GM18507 (cell line): ENCODE measurements at places on chromosomes 5 and 9.

DNA sequence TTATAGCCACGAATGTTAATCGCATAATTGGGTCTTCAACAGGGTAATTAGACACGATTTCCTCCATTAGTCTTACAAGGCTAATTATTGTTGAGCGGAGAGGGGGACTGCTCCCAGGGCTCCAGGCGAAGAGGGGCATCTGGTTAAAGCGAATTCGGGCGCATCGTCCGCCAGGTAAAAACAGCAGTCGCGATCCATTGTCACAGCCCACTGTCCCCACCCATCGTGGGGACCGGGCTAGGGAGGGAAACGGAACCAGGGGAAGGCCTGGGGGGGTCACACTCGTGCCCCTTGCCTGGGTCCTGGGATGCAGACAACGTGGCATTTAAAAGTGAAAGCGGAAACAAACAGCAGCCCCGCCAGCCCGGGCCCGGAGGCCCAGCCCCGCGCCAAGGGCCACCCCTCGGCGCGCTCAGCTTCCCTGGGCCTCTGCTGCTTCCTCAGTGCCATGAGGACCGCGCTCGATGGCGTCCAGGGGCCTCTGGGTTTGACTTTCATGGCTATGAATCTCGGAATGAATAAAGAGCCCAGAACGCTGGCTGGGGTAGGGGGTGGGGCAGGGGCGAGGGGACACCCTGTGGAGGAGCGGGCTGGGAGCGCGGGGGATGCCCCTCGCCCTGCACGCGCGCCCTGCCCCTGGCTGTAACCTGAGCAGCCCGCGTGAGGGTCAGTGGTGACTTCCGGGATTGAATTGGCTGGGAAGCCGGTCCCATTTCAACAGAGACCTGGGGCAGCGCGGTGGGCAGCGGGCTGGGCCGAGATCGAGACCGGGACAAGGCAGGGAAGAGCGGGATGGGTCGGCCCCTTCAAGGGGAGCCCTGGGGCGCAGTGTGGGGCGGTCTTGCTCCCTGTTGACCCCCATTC is 99.9 kb downstream of the GTF3C4 start:
- peak; percentile 64 for DNase-seq

DNA sequence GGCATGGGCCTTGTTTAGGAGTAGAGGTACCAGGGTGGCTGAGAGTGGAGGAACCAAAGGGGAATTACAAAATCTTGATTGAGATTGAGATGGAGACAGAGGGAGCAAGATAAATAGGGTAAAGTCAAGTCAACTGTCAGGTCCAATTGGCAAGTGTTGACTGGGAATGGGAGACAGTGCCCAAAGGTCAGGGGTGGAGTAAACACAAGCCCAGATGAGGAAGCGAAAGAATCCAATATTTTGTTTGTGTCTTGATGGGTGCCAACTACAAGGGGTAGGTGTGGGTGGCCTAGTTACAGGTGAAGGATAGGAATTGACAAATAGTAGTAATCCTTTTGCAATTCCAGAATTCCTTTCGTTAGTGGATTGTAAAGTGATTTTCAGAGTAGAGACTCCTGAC is 75.1 kb upstream of the AGXT2 start:
- no peak for DNase-seq

DNA sequence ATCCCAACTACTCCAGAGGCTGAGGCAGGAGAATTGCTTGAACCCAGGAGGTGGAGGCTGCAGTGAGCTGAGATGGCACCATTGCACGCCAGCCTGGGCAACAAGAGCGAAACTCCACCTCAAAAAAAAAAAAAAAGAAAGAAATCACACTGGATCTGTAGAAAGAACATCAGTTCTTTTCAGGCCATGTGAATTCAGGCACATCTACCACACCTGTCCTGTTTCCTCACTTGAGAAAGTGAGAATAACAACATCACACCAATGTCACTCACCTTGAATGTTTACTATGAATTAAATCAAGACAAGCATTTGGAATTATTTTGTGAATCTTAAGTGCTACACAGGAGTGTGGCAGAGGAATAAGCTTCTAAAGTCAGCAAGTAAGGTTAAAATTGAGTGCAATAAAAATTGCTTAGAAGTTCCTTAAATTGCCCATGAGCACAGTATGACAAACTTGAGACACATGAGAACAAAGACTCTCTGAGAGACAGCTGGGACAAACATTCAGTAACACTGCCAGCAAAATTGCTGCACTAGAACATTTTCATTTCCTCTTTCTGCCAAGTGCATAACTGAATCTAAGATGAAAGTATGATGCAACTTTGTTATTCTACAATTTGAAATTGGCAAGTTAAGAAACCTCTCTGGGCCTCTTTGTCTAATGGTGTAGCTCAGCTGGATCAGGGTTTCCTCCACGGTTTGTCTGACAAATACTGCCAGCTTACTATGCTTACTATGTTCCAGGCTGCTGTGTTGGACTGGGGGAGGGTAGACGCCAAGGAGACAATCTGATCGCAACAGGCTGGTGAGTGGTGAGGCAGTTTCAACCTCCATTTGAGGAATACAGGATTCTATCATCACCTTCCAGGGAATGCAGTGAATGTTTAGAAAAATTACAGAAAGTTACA is 1.9 kb upstream of the RIC1 start:
- no peak for DNase-seq

GRCh38 chr9:78121488-78121887 is 89.9 kb upstream of the GNAQ start:
- no peak for DNase-seq

GRCh38 chr5:94849821-94850736 is 231.6 kb downstream of the SLF1 start:
- peak; percentile 15 for DNase-seq

DNA sequence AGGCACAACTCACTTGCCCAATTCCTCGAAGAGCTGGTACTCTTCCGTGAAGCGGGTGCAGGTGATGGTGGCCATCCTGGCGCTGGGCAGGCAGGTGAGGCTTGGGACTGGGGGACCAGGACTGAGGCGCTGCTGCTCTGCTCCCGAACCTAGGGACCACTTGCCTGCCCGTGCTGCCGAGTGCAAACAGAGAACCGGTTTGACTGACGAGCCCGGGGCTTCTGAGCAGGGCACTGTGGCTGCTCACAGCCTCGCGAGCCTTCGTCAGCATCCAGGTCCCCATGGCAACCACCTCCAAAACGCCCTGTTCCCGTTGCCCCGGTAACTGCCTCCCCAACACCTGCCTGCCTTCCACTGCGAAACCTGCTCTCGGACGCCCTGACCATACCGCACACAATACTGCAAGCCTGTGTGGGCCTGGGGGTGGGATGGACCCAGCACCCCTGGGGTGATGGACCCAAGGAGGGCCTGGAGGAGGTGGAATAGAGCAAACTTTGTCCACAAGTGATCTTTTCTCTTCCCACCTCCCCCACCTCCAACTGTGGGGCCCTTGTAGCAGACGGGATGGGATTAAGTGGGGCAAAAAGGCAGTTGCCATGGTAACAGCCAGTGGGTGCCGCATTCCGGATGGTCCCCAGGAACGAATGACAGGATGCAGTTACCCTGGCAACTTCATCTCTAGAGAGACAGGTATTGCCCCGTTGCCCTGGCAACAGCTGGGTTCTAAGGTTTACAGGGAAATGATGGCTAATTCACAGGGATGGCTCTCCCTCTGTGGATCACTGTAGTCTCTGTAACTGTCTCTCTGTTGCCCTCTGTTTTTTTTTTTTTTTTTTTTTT is at the start of gene CAMK2A:
TSS of gene CAMK2A (minus strand) at position 223 of the 840 bp plus-strand sequence. CDS start at position 75, 148 bp downstream.
- DNase-seq: no peak

- DNase-seq: no peak
Measured at GRCh38 chr5:78506261-78507024, 142.1 kb downstream of the LHFPL2 start.

DNA sequence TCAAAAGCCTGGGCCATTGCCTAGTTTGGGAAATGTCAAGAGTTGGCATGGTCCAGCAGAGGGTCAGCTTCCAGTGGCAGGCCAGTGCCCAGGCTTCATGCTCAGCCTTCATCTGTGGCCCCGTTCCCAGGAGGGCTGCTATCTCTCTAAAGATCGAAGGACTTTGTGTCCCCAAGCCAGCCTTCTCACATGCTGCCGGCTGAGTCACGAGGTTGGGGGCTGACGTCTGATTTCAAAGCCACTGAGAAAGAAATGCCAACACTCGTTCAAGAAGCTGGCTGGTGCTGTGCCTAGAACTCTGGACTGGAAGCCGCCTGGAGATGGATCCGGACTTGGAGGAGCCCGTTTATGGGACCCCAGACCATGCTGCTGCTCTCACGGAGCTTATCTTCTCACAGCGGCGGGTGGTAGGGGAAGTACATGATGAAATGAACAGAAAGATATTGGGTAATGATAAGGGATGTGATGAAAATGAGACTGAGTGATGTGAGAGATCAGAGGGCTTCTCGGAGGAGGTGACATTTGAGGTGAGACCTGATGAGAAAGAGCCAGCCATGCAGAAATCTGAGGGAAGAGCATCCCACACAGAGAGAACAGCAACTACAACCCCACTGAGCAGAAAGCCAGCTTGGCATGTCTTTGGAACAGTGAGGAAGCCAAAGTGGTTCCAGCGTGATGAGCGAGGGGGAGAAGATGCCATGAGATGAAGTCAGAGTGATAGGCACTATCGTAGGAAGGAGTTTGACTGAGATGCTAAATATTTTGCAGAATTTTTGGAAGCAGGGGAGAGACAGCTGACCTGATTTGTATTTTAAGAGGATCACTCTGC is 54.9 kb upstream of the BOD1 start:
- no peak for DNase-seq

GRCh38 chr9:136903041-136903554 is 16.8 kb downstream of the TRAF2 start:
- no peak for DNase-seq

DNA sequence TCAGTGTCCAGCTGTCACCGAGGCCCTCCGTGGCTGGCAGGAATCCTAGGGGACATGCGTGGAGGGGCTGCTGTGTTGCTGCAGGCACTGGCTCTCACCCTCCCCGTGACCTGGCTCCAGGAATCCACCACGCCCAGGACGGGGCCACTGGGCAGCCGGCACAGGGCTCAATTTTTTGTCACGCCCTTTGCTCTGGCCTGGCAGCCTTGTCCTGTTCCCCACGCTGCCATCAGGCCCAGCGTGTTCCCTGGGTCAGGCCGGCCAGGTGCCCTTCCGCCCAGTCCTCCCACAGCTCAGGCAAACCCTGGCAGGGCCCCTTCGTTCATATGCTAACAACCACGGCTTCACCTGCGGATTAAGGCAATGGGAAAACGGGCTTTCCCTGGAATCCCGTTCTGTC is 37.3 kb downstream of the PROP1 start:
- DNase-seq: no peak

DNA sequence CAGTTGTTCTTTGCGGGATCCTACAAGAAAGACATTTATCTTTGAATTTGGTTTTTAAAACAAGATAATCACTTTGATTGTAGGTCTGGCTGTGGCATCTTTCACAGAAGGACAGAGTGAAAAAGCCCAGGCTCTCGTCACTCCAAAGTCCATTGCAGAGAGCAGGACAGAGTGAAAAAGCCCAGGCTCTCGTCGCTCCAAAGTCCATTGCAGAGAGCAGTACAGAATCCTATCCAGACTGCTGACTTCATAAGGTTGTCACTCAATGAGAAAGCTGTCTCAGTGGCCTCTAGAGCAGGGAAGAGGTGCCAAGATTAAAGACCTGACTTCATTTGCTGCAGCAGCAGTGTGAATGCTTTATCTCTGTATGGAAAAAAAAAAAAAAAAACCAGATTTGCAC is 16.3 kb upstream of the GPX8 start:
- DNase-seq: no peak

GRCh38 chr9:93127395-93127911 is 6.6 kb downstream of the NINJ1 start:
- no peak for DNase-seq

DNA sequence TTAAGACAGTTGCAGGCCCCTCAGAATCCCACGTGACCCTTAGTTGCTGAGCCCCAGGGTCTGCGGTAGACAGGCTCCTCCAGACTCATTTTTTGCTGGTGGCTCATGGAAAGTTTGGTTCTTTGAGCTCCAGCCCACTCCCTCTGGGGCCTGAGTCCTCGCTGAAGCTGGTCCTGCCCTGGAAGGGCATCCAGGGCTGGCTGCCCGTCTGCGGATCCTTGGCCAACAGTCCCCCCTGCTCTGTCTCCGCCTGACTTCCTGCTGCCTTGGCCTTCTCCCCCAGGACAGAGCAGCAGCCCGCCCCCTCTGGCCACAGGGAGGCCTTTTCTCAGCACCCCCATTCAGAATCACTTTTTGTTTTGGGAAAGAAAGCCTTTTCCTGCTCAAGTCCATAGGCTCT is 24.4 kb downstream of the SLC6A7 start:
- DNase-seq: no peak

- no peak for DNase-seq
Measured at GRCh38 chr9:14704281-14704680, 11.0 kb upstream of the ZDHHC21 start.

GRCh38 chr9:89483592-89484474 is 14.1 kb downstream of the SEMA4D start:
- no peak for DNase-seq

DNA sequence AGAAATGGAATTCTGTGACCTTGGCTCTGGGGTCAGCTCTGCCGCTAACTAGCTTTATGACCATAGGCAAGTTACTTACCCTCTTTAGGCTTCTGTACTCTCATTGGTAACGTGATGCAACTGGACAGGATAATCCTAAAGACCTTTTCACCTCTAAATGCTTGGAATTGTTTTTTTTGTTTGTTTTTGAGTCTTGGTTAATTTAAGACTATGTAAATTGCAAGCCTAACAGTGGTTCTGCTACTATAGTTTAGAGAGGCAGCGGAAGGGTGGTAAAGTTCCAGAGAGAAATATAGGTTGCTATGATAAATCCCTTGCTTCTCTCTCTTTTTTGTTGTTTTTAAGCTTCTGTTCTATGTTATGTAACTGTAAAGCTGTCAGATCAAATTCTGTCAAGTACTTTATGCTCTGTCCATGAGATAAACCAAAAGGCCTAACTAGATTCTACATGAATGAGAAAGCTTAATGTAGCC is 17.6 kb downstream of the FAM169A start:
- no peak for DNase-seq

DNA sequence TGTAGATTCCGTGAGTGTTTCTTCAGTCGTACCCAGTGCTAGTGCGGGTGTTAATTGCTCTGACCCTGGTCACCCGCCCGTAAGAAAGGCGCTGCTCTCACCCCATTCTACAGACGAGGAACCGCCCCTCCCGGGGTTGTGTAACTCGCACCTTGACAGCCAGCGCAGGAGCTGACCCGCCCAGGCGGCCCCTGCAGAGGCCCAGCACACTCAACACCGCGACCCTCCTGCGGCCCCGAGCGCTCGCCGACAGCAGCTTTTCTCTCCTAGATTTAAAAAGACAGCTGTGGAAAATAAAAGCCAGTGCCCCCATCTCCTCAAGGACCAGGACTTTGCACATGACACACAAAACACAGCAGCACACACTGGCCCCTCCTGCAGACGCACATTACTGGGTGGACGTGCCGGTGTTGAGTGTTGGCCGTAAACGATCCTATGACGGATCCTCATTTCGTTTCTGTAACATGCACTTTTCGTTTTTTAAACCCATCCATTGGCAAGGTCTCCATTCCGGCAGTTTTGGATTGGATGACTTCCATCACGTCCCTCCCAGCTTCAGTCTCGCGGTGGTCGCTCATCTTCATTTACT is 22.9 kb downstream of the OR2V2 start:
- no peak for DNase-seq
